Nephron progenitor cell (in vitro differentiated cells): ENCODE measurements at places on chromosomes 2 and 18.

DNA sequence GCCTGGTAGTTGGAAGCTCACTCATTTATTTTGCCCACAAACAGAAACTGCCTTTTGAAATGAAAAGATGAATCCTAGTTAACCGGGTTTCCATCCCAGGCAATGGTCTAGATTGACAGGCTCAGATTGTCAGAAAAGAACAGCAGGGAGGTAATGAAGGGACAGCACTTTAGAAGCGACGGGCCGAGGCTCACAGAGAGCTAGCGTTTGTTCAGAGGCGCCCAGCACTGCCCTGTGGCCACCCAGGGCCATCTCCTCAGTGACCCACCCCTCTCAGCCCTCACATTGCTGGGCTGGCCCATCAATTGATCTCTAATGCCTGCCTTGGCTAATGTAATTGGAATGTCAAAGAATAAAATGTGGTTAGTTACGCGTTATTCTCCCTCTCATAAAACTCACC lies 304.8 kb downstream of the CDCA7 start:
- DNase-seq, result no peak

GRCh38 chr2:39008665-39009064 lies 112.2 kb downstream of the SOS1 start:
- DNase-seq, result no peak

DNA sequence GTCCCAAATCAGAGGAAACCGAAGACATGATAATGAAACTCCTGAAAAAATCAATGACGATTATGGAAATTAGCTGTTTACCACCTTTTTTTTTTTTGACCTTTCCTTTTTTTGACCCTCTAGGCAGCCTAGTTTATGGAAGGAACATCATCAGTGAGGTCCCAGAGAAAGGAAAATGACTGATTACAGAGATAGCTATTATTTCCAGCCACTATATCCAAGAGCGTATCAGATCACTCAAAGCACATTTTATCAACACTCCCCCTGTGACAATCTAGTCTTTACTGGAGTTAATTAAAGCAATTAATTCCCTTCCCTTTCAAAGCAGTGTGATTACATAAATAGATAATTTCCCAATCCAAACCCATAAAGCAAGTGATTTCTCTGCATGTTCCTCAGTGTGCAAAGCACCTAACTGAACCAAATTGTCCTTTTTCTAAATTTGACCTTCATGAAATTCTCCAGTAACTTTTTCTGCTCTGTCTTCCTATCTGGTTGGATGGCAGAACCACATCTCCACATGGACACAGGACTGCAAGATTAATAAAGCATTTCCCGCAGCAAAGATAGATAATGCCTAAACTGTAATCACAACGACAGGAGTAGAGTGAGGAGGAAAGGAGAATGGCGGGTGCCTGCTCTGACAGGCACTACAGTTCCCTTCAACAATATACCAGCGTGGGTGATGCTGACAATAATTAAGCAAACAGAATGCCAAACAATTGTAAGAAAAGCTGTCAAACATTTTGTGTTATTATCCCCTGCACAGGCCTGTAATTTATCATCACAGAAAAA lies 194.4 kb downstream of the SLC8A1 start:
- no peak for DNase-seq

DNA sequence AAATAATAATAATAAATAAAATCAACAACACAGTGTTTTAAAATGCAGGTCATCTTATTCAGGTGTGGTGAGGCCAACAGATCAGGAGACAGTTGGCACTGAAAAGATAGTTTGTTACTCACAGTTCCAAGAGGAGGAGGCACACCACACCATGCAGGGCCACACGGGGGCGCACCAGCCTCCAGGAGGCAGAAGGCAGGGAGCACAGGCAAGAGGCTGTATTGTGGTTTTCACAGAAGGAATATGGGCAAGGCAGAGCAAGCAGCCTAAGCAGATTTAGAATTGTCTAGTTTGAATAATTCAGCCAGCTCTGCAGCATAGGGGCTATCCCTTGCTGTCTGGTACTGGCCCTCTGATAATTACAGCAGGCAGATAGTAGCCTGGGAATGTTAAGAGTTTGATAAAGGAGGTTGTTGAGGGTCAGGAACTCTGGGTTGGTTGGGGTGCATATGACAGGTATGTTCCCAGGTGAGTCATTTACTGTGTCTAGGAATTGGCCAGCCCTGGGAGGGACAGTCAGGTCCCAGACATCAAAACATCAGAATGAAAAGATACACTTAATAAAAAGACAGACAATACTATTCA lies 31.3 kb downstream of the KIAA2012 start:
- DNase-seq, result peak; percentile 57

DNA sequence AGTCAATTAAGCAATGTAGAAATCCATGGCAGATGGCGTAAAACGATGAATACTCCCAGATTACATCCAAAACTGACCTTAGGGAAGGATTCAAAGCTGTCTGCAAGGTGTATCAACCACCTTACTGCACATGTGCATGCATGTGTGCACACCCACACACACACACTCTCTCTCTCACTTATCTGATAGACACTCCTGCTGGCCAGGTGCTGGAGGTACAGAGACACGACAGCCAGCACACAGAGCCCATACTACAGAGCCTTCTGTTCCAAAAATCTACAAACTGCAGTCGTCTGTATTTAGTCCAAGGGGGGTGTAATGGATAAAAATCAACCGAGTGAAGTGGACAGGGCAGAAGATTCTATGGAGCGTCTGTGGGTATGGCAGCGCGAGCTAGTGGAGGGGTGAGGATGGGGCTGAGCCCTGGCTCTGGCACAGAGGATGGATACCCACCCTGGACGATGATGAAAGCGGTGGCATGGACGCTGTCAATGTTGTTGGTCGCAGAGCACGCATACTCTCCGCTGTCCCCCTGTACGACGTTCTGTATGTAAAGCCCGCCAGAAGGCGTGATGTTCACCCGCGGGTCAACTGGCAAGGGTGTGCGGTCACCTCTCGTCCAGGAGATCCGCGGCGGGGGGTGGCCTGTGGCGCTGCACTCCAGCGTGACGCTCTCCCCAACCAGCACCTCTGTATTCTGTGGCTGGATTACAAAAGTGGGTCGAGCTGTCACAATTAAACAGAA lies 78.4 kb downstream of the PXDN start:
- no peak for DNase-seq

DNA sequence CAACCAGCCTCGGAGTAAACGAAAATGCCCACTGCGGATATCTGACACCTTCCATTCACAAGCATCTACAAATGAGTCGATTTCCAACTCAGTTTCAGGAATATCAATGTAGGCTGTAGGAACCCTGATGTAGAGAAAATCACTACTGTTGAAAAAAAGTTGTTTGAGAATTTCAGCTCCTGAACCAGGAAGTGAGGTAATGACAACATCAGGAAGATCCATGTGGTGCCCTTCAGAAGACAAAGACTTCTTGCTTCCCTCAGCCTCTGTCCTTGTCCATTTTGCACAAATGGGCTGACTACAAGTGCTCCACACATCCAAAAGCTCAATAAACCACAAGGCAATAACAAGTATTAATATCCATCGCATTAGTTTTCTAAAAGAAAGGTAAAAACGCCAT lies 4.7 kb downstream of the DSEL start:
- DNase-seq, result no peak
